Naive thymus-derived CD4-positive, alpha-beta T cell (primary cell): ENCODE measurements at places on chromosomes 11 and 22. TPM values are rescaled to one million over a fixed set of nuclear protein-coding genes. Genes with fewer than 3 reads are reported as not detected.

The YIF1A gene
- 25.0 TPM for total RNA-seq

The PDGFB gene
- total RNA-seq = 9.5 TPM

DNA sequence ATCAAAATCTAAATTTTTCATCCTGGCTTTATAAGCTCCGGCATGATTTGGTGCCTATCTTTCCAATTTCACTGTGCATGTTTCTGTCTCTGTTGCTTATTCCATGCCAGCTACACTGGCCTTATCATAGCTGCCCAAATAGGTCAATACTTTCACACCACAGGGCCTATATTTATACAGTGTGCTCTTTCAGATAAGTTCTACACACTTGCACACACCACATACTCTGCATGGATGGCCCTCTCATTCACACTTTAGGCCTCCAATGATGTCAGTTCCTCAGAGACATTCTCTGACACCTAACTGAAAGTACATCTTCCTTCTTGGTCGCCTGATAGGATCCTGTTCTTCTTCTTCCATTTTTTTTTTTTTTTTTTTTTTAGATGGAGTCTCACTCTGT is 7.0 kb downstream of the ALG8 start:
- no peaks in the 10 kb centered on the region for H3K4me1 ChIP-seq
- no peak overlapping the region for H3K4me3 ChIP-seq
- H3K27ac ChIP-seq = no peak overlapping the region
- no peaks in the 10 kb centered on the region for H3K27me3 ChIP-seq
- DNase-seq = no peak

DNA sequence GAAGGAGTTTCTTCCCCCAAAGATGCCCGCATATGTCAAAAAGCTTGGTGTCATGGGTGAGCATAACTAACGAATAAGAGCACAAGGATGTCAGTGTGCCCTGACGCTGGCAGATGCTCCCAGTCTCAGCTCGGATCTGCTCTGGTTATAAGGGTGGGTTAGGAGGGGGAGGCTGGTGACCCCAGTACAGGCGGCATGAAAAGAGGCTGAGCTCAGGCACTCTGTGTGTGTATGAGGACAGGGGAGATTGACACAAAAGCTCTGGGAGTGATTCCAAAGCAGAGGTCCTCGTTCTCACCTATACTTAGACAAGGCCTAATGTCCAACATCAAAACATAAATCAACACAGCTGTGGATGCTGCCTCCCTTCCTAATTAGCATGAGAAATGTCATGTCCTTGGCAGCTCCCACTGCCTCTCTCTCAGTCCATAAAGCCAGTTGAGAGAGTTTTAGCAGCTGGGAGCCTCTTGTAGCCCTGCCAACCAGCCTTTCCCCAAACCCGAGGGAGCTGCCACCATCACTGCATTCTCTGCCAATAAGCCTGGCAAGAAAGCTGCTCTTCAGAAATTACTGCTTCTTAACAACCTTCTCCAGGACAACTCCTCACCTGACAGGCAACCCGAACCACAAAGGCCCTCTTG is 59.8 kb downstream of the SC5D start:
- H3K4me3 ChIP-seq = no peak overlapping the region
- DNase-seq = no peak
- no peaks in the 10 kb centered on the region for H3K36me3 ChIP-seq
- H3K4me1 ChIP-seq = no peaks in the 10 kb centered on the region
- no peak overlapping the region for H3K27ac ChIP-seq

GRCh38 chr11:130476922-130477491 is 28.6 kb downstream of the ADAMTS15 start:
- H3K36me3 ChIP-seq = no peaks in the 10 kb centered on the region
- H3K4me3 ChIP-seq = no peak overlapping the region
- no peak for DNase-seq
- H3K27ac ChIP-seq = no peak overlapping the region

GRCh38 chr11:66294626-66295620 is 3.2 kb downstream of the TMEM151A start:
- no peak overlapping the region for H3K27ac ChIP-seq
- H3K4me3 ChIP-seq = no peak overlapping the region
- H3K27me3 ChIP-seq = no peaks in the 10 kb centered on the region
- H3K4me1 ChIP-seq = peaks cover 4% of the 10 kb centered on the region

- no peaks in the 10 kb centered on the region for H3K4me1 ChIP-seq
- H3K27me3 ChIP-seq = no peaks in the 10 kb centered on the region
- no peak overlapping the region for H3K4me3 ChIP-seq
- no peak for DNase-seq
- no peaks in the 10 kb centered on the region for H3K36me3 ChIP-seq
Observed at GRCh38 chr11:73317373-73317772, 9.3 kb downstream of the ARHGEF17 start.
